Stimulated activated effector memory CD8-positive, alpha-beta T cell treated with anti-CD3 and anti-CD28 coated beads, Interleukin-12 subunit alpha, Interleukin-12 subunit beta, amount 100 ng/mL, for 72 hours (primary cell): ENCODE measurements at places on chromosomes 5 and 9.
A peak's percentile ranks its signal among the peaks of the same experiment; 100 is the strongest.

GRCh38 chr5:24232041-24232440 is 412.7 kb downstream of the CDH10 start:
- DNase-seq: no peak

DNA sequence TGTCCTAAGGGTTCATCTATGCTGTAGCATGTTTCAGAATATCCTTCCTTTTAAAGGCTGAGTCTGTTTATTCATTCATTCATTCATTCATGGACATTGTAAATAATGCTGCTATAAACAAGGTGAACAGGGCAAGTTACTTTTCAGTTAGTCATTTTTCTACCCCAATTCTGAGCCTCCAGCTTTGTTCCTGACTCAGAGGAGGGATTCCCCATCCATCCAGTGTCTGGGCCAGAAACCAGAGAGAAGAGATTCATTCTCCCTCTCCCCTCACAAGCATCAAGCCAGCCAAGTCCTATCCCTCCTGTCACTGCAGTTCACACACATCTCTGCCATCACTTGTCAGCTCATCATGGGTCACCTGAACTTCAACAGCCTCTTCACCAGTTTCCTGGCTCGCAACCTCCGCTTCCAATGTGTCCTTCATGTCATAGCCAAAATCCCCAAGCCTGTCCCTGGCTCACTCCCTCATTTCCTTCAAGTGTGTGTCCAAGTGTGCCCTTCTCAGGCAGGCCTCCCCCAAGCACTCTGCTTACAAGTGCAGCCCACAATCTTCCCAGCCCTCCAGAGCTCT is 203.0 kb downstream of the TTLL11 start:
- no peak for DNase-seq

- DNase-seq: no peak
These were observed 205.7 kb upstream of the SGCD start for GRCh38 chr5:156121234-156121633.

DNA sequence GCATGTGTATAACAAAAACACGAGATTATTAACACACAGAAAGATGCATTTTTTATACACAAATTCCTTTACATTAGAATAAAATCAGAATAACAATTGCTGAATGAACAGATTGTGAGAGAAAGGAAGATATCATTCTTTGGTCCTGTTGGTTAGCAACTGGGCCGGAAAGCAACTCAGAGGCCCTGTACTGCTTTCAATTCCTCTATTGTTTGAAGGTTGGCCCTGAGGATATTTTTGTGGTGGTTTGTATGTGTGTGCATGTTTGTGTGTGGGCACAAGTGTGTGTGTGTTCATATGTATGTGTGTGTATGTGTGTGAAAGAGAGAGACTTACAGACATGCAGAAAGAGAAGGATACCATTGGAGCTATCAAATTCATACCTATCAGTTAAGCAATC is 356.8 kb upstream of the DMAC1 start:
- no peak for DNase-seq

DNA sequence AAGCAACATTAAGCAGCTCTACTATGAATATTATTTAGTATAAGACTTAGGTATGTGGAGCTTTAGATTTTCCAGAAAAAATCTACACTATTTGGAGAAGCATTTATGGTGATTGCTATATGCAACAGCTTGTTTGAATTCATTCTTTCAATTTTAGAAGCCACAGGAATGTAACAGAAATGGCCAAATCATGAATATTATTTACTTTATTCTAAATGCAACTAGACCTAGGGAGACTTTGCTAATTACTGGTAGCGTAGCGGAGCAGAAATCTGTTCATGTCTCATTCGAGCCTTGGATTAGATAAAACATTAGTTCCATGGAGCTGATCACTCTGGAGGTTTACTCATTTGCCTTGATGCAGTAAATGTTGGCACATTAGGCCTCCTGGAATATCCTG is 290.2 kb downstream of the ZNF608 start:
- DNase-seq: no peak

DNA sequence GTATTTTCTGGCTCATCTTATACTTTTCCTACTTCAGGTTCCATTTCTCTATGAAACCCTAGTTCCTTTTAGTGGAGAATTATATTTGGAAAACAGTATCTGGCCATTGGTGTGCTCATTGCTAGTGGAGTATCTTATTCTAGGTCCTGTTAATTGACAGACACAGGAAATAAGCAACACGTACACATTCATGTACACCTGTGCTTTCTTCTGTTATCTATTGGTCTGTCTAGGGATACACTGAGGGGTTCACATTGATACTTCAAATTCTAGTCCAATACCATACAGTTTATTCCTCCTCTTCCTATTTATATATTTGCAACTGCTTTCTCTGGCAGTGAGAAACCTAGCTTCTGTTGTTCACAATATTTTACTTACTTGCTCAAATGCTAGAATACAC is 110.2 kb downstream of the FER start:
- no peak for DNase-seq

DNA sequence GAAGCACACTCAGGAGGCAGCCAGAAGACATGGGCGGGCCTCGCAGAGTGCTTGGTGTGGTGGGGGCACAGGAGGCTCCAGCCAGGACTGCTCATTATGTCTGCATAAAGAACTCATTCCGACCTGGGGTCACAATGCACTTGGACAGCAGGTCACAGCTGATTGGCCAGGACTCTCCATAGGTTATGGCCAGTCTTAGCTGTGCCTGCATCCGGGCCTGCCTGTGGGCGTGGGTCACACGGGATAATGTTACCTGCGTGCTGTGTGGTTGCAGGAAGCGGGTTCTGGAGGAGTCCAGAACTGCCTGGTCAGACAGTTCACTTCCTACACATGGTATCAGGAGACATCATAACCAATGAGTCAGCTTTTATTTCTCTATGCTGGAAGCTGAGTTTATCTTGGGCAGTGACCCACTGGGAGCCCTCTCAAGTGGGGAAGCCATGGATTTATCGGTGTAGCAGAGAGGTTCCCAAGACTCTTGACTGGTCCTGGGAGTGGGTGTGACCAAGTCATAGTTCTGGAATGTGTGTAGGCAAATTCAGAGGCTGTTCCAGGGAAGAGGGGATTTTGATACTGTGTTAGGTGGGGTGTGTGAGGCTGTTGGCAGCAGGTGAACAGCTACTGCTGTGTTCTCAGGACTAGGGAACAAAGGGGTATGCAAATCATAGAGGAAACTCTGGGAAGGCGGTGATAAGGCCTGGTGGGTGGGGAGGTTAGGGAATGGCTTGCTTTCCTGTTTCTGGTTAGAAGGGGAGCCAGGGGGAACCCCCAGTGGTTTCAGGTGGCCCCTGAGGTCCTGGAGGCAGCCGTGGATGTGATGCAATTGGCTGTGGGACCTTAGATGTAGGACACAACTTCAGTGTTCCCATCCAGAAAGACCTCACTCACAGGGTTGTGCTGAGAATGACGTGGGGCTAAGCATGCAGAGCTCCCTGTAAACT is 51.3 kb downstream of the ARHGEF37 start:
- no peak for DNase-seq

DNA sequence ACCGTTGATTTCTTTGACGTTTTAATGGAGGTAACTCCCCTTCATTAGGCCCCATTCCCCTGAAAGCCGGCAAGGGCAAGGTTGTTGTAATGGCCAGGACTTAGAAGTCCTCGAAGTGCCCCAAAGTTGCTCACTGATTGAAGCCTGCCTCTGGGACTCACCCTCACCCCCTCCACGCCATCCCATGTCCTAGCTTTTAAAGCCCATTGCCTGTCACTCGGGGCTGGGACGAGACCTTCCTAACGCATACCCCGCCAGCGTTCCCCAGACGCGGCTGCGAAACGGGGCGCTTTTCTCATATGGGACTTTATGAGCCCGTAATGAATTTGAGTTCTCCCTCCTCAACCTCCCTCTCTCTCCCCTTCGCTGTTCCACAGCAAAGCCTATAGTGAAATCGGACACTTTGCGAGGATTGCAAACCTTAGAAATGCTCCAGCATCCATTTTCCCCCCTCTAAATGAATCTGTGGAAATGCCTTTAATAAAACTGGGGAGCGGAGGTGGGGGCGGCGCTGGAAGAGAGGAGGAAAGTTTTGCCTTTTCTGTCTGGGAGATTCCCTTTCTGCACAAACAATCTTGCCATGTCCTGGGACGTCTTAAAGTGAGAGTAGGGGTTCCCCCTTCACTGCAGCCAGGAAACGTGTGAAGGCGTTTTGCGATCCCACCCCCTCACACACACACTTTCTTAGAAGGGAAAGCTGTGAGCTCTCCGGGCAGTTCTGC is 1.5 kb downstream of the PAPPA start:
- DNase-seq: no peak

GRCh38 chr5:42600441-42600840 is 156.2 kb upstream of the CCDC152 start:
- no peak for DNase-seq

DNA sequence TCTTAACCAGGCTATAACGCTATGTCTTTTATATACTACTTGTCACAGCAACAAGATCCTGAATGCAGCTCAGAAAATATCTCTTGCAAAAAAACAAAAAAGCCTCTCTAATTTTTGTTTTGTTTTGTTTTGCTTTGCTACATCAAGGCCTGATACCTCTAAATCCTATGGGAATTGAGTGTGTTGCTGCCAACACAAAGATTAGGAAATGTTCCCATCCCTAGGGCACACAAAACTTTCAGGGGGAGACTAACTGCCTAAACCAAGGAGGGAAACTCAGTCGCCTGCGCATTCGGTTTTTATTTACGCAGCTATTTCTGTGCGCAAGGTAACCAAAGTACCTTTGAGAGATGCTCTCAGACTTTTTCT is 1.7 kb downstream of the SSBP2 start:
- no peak for DNase-seq

GRCh38 chr5:179143446-179143845 is 83.3 kb downstream of the ZNF354C start:
- DNase-seq: no peak

DNA sequence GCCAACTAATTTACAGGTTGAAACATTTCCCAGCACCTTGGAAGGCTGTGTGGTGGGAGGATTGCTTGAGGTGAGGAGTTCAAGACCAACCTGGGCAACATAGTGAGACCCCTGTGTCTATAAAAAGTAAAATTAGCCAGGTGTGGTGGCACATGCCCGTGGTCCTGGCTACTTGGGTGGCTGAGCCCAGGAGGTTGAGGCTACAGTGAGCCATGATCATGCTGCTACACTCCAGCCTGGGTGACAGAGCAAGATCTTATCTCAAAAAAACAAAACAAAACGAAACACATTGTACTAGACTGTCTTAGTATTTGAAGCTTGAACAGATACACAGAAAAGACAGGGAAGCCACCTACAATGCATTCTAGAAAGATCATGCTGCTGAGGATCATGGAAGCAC is 2.8 kb upstream of the HSDL2 start:
- no peak for DNase-seq

DNA sequence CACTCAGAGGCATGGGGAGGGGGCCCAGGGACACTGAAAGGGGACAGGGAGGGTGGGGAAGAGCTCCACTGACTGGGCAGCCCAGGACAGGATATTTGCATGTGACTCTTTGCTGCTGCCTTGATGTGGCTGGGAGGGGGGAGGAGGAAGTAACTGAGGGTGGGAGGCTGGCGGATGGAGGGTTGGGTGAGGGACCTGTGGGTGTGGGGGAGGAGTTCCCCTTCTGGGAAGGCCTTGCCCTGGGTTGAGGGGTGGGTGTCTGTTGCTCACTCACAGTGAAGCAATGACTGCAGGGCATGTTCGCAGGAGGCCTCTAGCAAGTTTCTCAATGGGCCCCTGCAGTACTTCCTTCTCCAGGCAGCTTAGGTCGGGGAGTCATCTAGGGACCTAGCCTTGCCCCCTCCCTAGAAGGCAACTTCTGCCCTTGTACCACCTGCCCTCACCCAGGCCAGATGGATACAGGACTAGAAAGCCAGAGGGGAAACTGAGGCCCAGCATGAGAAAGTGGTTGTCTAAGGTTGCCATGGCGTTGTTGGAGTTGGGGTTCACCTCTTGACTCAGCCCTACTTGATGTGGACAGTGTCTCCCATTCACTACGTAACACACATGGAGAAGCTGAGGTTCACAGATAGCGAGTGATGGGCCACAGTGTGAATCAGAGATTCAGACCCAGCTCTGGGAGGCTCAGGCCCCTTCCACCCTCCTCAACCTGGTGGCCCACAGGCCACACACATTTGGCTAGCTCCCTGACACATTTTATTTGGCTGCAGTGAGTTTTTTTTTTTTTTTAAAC is 3.0 kb downstream of the GRK6 start:
- DNase-seq: peak; percentile 87

GRCh38 chr9:2281031-2281802 is 266.1 kb downstream of the SMARCA2 start:
- DNase-seq: no peak

GRCh38 chr9:105048331-105048730 is 120.4 kb upstream of the ABCA1 start:
- no peak for DNase-seq

DNA sequence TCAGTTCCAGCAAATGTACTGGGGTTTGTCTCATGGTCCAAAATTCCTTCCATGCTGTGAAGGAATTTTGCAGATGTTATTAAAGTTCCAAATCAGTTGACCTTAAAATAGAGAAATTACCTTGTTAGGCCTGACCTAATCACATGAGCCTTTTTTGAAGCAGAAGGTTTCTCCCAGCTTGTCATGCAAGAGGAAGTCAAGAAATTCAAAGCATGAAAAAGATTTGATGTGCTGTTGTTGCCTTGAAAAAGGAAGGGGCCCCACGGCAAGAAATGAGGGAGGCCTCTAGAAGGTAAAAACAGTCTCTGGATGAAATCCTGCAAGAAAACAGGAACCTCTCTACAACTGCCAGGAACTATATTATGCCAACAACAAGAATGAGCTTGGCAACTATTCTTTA is 24.2 kb upstream of the HAPLN1 start:
- DNase-seq: no peak

DNA sequence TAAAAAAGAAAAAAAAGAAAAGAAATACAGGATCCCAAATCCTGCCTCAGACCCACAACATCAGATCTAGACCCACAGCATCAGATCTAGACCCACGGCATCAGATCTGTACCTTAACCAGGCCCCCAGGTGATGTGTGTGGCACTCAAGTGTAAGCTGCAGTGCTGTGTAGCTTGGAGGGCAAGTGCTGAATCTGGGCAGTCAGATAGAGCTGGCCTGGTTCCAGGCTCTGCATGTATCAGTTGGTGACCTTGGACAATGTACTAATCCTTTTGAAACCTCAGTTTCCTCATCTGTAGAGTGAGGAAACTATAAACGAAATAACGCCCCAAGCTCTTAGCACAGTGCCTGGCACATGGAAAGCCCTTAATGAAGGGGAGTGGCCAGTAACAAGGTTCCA is 16.7 kb downstream of the COL15A1 start:
- no peak for DNase-seq
